C1 segment of cervical spinal cord (tissue), 14 donors: ENCODE measurements at places on chromosomes 7 and 10.

DNA sequence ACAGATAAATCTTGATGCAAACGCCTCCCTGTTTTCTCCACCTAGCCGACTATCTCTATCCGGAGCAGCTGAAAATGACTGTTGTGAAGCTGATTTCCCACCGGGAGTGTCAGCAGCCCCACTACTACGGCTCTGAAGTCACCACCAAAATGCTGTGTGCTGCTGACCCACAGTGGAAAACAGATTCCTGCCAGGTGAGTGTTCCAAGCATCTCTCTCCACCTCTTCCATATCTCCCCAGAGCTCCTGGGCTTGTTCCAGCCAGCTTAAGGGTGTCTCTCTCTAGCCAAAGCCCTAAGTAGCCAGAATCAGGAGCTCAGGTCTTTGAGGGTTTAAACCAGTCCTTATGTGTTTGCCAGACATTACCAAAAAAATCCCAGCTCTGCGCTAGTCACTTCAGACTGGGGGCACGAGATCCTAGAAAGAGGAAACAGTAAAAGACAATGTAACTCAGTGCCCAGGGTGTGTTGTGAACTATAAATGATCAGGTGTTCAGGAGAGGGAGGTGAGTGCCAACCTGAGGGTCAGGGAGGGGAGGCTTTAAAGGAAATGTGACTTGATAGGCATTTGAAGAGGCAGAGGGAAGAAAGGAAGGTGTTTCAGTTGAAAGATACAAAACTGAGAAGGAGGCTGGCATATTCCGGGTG, 4.4 kb downstream of the PLAU start:
- DNase-seq = no peak

DNA sequence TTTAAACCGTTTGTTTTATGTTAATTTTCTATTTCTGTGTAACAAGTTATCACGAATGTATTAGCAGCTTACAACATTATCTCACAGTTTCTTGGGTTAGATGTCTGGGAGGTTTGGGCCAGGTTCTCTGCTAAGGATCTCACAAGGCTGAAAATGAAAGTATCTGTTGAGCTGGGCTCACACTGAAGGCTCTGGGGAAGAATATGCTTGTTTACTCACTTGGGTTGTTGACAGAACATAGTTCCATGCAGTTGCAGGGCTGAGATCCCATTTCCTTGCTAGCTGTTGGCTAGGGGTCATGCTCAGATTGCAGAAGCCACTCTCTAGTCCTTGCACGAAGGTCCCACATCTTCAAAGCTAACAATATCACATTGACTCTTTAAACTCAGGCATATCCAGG, 266.6 kb upstream of the GNAI1 start:
- no peak for DNase-seq

DNA sequence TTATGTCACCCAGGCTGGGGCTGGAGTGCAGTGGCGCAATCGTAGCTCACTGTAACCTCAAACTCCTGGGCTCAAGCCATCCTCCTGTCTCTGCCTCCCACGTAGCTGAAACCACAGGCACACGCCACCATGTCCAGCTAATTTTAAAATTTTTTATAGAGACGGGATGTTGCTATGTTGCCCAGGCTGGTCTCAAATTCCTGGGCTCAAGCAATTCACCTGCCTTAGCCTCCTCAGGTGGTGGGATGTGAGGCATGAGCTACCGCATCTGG, 123.2 kb upstream of the PARD3 start:
- DNase-seq = no peak

GRCh38 chr10:44209811-44210210, 175.1 kb downstream of the CXCL12 start:
- DNase-seq = no peak

GRCh38 chr7:96901822-96902445, 103.4 kb upstream of the DLX6 start:
- DNase-seq = no peak

DNA sequence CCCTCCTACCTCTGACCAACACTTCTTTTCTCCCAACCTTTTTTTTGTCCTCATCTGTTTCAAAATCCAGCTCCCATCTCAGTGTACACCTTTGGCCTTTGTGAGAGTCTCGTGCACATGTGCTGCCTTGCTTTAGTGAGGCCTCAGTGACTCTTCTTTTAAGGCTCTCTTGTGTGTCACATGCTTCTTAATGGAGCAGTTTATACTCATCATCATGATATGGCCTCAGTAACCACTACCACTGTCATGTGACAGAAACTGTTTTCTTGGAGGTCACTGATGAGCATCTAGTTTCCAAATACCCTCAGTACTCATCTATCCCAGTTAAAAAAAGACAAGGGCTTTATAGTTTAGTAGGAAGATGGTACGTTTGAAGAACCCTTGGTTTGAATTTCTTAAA, 8.1 kb upstream of the ARHGAP22 start:
- no peak for DNase-seq

DNA sequence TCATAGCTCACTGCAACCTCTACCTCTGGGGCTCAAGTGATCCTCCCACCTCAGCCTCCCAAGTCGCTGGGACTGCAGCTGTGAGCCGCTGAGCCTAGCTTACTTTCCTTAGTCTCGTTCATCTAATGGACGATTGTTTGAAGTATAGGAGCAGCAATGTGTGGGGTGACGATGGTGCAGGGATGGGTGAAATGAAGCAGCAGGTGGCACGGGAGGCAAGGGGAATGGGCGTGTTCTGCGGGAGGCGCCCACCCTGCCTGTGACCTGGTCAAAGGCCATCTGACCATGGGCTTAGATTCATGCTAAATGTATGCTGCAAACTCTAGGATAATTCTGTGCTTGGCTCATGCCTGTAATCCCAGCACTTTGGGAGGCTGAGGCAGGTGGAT, 210.7 kb downstream of the MAD1L1 start:
- DNase-seq = no peak

DNA sequence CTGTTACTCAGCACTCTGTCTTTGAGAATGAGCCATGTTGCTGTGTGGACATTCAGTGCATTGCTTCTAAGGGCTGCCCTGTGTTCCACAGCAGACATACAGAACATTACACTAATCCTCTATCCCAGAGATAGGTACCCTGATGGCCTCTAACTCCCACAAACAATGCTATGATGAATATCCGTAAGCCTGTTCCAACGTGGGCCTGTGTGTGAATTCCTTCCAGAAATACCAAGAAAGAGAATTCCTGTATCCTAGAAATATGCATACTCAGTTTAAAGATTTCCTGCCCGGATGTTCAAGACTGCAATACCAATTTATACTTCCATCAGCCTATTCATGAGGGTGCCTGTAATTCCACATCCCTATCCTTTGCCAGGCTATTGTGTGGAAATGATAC, 21.3 kb upstream of the ST8SIA6 start:
- DNase-seq = no peak

GRCh38 chr10:21173802-21174714, 276.9 kb upstream of the NEBL start:
- DNase-seq = peak; percentile 61

- no peak for DNase-seq
Observed at GRCh38 chr10:128950916-128951275, 516.1 kb upstream of the MGMT start.
